Renal cortical epithelial cell (primary cell): ENCODE measurements at places on chromosomes 4 and X.

- peak; percentile 36 for DNase-seq
Observed at GRCh38 chr4:112865443-112865842, 184.0 kb upstream of the ANK2 start.

DNA sequence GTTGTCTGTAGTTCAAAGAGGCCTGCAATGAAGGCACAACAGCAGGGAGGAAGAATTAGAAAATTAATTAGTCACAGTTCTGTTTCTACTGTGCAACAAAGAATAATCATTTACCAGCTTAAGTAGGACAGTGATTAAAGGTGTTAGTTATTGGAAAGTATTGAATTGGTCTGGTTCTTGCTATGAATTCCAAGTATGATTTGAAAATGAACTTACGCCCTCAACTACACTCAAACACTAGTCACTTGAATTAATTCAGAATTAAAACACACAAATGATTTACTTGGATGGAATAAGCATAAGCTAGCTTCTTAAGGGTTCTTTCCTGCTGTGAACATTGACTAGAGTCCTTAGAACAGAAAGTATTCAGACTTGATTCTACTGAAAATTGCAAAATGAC lies 69.9 kb upstream of the EXOC1L start:
- peak; percentile 64 for DNase-seq

DNA sequence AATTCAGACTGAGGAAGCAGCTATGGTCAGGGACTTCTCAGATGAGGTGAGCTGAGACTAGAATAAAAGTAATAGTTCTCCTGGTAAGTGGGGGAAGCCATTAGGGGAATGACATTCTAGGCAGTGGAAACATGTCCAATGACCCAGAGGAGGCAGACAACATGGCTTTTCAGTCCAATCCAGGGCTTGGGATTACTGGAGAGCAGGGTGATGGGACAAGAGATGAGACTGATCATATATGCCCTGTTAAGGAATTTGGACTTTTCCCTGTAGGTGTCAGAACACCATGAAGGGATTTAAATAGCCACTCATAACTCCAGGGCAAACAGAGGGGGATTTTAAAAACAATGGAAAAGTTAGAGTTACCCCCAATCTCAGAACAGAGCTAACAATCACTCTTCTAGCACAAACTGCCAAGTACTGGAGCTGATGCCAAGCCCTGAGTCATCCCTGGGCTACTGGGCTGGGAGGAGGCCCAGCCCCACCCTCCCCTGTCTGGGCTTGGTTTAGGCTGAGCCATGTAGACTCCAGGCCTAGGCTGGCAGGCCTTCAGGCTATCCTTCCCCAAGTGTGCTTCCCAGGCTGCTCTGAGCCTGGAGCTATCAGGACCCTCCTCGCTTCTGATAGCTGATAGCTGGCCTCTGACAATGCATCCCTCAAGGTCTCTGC lies 22.7 kb upstream of the MSN start:
- DNase-seq: peak; percentile 82

DNA sequence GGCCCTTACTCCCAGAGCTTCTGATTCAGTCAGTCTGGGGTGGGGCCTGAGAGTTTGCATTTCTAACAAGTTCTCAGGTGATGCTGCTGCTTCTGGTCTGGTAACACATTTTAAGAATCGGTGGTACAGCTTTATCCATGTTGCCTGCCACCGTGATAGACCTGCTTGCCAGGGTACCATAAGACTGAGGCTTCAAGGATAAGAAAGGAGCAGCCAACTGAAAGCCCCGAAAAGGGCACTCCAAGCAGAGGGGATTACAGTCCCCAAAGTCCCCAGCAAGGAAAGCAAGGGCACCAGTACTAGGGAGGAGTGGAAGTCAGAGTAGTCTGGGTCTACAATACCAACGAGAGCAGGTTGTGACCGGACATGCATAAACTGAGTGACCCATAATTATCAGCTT lies 49.8 kb downstream of the APOO start:
- no peak for DNase-seq

- no peak for DNase-seq
Observed at GRCh38 chr4:2079006-2079405, 19.9 kb downstream of the NAT8L start.

GRCh38 chrX:99184153-99184552 lies 1225.9 kb downstream of the PCDH19 start:
- DNase-seq: no peak

GRCh38 chr4:140893939-140894338 lies 137.8 kb upstream of the TBC1D9 start:
- DNase-seq: no peak

DNA sequence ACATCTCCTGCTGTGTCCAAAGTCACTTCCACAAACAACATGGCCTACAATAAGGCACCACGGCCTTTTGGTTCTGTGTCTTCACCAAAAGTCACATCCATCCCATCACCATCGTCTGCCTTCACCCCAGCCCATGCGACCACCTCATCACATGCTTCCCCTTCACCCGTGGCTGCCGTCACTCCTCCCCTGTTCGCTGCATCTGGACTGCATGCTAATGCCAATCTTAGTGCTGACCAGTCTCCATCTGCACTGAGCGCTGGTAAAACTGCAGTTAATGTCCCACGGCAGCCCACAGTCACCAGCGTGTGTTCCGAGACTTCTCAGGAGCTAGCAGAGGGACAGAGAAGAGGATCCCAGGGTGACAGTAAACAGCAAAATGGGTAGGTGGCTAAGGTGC lies 123.9 kb downstream of the PDLIM5 start:
- DNase-seq: no peak

- no peak for DNase-seq
Observed at GRCh38 chr4:188722911-188723310, 583.7 kb downstream of the TRIML1 start.
